Immature natural killer cell (primary cell): ENCODE measurements at places on chromosomes 16 and 17.

- no peak for DNase-seq
Measured at GRCh38 chr16:27985981-27986380, 77.5 kb downstream of the GSG1L start.

- DNase-seq: no peak
Measured at GRCh38 chr17:42005166-42005565, 12.1 kb downstream of the DNAJC7 start.

DNA sequence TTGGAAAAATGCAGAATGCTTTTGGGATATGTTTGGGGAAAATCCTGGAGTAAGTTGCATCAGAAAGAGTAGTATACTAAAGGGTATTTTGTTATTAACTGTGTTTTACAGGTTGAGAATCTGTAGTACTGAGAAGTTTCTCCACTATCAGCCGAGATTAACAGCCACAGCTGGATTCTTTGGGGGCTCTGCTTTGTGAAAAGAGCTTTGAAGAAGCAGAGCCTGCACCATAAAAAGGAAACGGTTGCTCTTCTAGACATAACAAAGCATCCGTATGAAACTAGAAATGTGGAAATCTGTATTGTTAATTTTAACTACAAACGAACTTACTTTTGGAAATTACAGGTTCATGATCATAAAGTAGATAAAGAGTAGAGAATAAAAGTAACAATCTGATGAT lies 5.3 kb downstream of the NLK start:
- no peak for DNase-seq

- DNase-seq: no peak
Measured at GRCh38 chr16:90023078-90023447, 3.8 kb upstream of the DBNDD1 start.

GRCh38 chr16:87897521-87898505 lies 28.5 kb upstream of the SLC7A5 start:
- peak; percentile 30 for DNase-seq

DNA sequence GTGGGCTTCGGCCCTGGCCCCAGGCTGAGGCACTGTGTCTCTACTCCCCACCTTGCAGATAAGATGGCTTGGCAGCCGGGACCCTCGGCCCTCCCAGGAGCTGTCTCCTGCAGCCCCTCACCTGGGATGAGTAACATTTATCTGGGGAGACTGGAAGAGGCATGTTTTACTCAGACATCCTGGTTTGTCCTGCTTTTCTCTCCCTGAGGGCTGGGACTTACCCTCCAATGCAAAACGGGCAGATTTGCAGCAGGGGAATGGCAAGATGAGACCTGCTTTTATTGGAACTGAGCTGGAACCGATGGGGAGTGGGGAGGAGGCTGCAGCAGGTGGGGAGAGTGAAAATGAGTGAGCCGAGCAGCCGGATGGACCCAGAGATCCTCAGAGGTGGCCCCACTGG lies 27.3 kb upstream of the UBE2G1 start:
- no peak for DNase-seq

- DNase-seq: no peak
Measured at GRCh38 chr16:4494746-4495490, 18.7 kb downstream of the HMOX2 start.

- no peak for DNase-seq
Measured at GRCh38 chr16:10113248-10113647, 69.0 kb downstream of the GRIN2A start.

- DNase-seq: no peak
Measured at GRCh38 chr17:47905221-47905733, 9.2 kb downstream of the SP2 start.

- DNase-seq: no peak
Measured at GRCh38 chr16:63323055-63323454, 1286.8 kb upstream of the CDH8 start.

- no peak for DNase-seq
Measured at GRCh38 chr17:57445772-57446472, 189.6 kb downstream of the MSI2 start.

DNA sequence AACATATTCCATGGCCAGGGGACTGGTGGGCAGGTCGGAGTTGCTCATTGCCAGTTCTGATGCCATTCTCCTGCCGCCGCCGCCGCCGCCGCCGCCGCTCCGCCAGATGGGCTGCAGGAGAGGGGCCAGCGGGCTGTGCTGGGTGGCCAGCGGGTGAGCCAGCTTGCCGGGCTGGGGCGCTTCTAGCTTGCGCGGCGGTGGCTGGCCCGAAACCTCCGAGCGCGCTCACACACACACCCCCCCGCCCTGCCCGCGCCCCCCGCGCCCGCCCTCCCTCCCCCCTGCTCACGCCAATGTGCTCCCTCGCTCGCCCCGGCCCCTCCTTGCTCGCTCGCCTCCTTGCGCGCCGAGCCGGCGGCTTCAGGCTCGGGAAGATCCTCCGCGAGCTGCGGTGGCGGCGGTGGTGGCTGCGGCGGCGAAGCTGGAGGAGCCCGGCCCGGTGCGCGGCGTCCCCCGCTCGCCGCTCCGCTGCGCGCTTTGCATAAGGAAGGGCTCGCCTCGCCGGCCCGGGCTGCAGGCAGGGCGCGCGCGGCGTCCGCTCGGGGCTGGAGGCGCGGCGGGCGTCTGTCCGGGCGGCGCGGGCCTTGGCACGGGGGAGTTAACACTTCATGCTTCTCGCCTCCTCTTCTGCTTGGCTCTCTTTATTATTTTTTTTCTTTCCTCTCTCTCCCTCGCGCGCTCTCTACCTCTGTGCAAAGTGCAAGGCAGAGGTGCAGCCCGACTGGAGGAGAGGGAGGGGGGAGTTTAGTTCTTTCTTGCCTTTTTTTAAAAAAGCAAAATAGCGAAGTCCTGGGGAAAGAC lies 500 bp downstream of the MAF start:
- DNase-seq: no peak

DNA sequence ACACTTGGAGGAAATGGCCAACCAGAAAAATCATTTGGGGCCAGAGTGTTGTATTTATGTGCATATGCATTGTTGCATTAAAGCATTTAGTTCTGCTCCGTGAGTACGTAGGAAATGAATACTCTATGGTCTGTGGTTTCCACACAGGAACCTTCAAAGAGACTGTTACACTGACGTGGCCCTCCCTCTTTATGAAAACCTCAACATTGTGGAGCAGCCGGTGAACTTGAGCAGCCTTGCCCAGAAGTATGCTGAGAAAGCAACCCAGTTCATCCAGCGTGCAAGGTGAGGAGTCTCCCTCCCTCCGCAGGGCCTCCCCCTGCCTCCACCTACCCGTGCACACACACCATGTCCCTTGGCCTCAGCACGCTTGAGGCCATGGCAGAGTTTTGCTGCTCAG lies 65.2 kb downstream of the ARSG start:
- peak; percentile 90 for DNase-seq

DNA sequence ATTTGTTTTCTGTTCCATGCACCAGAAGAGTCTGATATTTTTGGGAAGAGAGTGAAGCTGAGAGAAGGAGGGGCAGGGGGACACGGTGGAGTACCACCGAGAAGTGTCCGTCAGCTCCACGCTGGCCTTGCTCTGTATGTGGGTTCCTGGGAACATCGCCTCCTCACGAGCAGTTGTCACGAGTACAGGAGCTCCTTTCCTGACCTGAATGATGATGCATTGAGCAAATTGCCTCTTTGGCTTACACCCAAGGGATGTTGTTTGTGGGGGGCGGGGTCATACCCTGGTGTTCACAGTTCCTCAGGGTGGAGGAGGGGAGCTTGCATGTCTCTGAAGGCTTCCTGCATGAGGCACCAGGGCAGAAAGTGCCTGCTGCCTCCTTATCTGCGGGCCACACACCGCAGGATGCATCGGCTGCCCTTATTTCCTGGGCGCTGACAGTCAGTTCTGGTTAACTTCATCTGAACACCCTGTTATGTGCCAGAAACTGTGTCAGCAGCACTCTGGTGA lies 36.2 kb downstream of the RGS9 start:
- DNase-seq: peak; percentile 78

DNA sequence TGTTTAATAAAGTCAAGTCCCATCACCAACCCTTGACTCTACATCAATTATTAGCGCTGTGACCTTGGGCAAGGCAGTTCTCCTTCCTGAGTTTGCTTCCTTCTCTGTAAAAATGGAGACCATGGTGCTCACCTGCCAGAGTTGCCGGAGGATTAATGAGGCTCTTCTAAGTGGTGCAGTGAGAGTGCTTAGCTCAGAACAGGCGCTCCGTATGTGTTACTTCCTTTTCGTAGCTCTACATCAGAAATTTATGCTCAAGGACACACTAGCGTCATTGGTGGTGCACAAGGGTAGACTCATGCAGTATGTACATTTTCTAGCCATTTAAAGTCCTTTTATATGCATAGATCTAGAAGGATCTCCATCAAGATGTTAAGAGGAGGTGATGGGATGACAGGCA lies 17.4 kb upstream of the CMIP start:
- DNase-seq: peak; percentile 27

DNA sequence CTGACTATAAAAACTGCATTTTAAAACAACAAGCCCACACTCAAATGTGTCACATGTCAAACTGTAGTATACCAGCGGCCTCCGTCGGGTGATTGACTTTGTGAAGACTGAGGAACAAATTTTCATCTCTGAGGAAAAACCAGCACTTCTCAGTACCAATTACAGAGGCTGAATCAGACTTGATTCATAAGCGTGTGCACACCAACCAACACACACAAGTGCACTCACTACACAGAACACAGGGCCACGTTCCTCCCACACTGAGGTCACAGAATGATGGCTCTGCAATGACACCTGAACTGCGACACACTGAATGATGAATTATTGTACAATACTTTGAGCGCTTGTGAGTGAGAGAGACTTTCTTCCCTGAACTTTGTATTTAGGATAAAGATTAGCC lies 29.6 kb downstream of the XPO6 start:
- no peak for DNase-seq

DNA sequence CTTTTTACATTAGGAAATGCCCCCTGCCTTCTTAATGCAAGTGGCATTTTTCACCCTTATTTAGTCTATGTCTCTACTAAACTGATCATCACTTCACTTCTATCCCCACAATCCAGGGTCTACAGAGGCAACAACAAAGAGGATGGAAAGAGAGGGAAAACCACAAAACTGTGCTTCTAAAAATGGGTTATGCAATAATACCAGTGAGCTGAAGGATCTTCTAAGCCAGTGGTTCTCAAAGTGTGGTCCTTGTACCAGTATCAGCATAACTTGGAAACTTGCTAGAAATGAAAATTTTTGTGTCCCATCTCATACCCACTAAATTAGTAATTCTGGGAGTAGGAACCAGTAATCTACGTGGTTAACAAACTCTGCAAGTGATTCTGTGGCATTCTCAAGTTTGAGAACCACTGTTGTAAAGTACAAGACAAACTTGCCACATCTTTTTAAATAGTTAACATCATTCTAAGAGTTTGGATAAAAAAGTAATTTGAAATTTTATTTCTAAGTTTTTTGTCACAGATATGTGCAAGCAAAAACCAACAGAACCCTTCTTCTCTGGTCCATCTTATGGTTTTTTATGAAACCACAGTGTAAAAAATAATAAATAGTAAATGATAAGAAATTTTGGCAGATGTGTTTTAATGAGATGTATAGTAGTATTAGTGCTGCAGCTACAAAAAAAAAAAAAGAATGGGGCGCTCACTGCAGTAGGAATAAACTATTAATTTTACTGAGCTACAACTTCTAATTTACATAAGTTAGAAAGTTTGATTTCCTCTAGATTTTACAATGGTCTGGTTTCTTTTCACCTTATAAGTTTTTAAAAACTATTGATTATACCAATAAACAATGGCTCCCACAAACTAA lies 16.2 kb downstream of the CDC27 start:
- no peak for DNase-seq

- no peak for DNase-seq
Measured at GRCh38 chr16:14186007-14186794, 115.1 kb downstream of the MRTFB start.

DNA sequence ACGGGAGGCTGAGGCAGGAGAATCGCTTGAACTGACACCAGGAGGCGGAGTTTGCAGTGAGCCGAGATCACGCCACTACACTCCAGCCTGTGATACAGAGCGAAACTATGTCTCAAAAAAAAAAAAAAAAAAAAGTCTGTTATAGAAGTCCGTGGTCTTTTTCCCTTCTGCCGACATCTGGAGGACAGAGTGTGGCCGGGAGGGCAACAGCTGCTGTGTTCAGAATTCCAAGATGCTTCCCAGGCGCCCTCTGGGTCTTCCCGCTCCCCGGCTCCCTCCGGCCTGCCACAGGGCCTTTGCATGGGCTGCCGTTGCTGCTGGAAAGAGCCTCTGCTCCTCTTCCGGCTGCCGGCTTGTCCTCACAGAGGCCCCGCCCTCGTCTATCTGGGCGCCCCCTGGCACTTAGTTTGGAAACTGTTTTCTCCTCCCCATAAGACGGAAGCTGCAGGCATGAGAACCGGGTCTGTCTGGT lies 2.4 kb upstream of the CACNA1H start:
- DNase-seq: no peak

DNA sequence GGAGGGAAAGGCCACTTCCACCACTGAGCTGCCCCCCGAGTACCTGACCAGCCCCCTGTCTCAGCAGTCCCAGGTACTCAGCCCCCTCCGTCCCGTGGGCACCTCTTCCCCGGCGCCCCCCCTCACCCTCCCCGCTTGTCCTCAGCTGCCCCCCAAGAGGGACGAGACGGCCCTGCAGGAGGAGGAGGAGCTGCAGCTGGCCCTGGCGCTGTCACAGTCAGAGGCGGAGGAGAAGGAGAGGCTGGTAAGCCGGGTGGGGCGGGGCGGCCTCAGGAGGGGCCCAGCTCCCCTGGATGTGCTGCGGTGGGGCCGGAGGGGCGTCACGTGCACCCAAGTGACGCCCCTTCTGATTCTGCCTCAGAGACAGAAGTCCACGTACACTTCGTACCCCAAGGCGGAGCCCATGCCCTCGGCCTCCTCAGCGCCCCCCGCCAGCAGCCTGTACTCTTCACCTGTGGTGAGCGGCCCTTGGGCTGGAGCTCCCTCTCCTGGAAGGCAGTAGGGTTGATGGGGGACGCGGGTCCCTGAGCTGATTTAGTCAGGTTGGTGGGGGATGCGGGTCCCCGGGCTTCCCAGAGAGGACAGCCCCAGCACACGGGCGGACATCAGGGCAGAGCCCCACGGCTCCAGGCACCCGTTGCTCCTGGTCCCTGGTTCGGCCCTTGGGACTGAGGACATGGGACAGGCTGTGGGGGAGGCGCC lies 9.5 kb upstream of the MRPL12 start:
- DNase-seq: no peak
